ENCODE measurements at places on chromosomes 5 and 9. TPM values are rescaled to one million over a fixed set of nuclear protein-coding genes. Genes with fewer than 3 reads are reported as not detected.

The LHX2 gene
- not detected for total RNA-seq

The POLE3 gene
- 44.3 TPM for total RNA-seq

The PCDHGB6 gene
- not detected for total RNA-seq

The RIC1 gene
- total RNA-seq: 15.0 TPM

- DNase-seq: no peak
Observed at GRCh38 chr5:139104577-139105276, 93.4 kb downstream of the SIL1 start.

DNA sequence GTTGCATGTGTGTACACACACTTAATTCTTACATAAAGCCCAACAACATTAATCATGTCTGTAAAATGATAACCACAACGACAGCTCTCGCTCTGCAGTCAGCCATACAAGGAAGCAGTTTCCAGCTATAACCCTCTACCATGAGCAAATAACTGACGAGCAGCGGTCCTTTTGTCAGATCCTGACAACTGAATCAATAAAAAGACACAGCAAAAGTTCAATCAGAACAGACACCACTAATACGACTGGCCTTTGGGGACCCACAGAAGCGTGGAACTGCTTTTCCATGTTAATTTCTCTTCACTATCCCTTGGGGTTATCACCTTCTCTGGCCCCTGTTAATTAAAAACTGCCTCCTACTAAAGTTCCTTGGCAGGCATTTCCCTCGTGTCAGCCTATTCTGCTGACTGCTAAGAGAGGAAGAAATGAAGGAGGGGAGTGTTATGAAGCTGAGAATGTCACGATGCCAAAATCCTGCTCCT lies 722.8 kb upstream of the GRAMD2B start:
- no peak for DNase-seq

DNA sequence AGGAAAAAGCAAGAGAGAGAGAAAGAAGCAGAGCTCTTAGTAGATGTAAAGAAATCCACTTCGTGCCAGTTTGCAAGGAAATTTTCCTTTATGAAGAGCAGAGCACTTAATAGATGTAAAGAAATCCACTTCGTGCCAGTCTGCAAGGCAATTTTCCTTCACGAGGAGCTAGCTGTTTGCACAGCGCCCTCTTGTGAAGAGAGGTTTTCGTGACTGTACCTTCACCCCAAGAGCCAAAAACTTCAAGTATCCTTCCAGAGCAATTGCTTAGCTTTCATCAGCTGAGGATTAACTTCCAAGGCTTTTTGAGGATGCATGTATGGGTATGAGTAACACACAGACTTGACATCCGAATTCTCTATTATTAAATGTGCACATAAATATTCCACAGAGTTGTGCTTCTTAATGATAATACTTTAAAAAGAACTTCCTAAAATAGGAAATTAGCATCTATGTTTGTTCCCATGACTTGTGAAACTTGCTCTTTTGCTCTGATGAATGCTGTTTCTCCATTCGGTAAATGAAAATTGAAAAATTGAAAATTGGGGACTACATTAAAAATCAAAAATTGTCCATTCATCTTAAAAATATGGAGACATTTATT lies 525.6 kb downstream of the PDE4D start:
- DNase-seq: peak; percentile 58

GRCh38 chr5:148820461-148821395 lies 5.7 kb upstream of the ADRB2 start:
- no peak for DNase-seq

DNA sequence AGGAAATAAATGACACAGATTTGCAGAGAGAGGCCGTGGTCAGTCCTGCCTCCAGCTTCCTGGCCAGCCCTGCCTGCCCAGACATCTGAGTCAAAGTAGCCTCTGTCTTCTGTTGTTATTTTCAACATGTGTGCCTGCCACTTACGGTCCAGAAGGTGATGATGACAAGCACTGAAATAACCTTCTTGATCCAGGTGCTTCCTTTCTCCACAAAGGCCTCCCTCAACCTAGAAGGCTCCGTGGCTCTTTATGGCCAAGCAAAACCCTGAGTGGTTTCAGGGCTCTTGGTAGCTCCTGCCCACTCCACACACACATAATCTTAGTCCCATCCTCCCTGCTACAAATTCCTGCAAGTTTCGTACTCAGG lies 34.1 kb upstream of the SLC6A19 start:
- no peak for DNase-seq

DNA sequence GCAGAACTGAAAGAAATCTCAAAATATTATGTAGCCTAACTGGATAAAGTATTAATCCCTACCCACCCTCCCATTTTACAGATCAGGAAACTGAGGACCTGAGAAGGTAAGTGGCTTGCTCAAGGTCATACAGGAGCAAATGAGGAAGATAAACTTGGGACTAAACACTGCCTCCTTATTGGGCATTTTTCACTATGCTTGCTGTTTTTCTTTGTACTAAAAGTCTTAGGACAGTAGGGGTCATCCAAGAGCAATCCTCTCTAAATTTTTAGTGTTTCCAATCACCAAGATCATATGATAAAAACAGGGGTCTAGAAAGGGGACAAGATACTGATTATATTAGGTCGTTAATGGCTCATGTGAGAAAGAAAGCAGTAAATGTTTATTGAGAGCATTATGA lies 80.8 kb downstream of the RORB start:
- DNase-seq: no peak

DNA sequence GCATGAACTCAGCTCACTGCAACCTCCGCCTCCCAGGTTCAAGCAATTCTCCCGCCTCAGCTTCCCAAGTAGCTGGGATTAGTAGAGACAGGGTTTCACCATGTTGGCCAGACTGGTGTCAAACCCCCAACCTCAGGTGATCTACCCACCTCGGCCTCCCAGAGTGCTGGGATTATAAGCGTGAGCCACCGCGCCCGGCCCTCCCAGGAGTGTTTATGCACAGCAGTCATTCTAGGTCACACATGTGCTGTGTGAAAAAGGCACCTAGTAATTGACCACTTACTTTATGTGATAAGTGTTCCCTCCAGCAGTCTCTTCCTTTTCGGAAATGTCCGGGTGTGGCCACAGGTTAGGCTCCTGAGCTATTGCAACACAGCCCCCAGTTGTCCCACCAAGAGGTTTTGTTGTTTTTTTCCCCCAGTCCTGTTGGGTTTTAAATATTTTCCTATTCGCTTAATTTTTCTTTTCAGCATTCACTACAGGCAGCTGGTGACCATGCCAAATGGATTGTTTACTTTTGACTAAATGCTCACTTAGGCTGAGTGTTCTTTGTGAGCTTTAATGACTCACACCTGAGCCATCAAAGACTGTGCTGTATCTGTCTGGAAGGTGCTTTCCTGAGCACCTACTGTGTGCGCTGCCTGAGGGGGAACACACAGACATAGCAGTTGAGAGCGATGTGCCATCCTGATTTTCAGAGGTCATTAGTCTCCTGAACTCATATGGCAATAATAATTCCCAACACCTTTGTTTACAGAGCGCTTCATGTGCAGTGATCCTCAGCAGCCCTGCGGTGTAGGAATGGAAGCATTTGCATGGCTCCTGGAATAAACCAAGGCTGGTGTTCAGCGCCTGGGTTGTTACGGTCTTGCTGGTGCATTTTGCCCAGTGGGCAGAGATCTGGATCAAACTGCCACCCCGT lies 94.3 kb downstream of the MVB12B start:
- no peak for DNase-seq

GRCh38 chr5:169148138-169148740 lies 152.7 kb downstream of the SLIT3 start:
- DNase-seq: no peak
